Aorta (tissue), 5 donors: ENCODE measurements at places on chromosomes 2 and 18.

- DNase-seq, result peak; percentile 62
Measured at GRCh38 chr2:127094509-127095366, 12.2 kb downstream of the BIN1 start.

DNA sequence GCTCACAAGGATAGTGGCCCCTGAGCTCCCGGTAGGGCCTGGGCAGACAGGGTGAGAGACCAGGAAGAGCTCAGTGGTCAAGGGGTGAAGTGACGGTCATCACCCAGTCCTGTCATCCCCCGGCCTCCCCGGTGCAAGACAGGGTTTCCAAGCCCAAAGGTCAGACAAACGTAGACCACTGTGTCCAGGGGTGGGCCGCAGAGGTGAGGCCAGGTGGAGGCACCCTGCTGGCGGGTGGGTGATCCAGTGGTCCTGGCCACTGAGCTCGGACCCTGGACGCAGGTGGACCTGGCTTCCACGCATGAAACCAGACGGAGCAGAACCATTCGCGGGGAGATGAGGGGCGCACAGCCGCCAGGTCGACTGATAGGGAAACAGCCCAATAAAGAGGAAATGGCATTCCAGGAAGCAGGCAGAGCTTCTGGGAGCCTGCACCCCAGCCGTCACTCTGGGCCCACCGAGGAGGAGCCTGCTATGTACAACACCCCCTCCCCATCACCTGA lies 14.4 kb upstream of the SNED1 start:
- peak; percentile 48 for DNase-seq

DNA sequence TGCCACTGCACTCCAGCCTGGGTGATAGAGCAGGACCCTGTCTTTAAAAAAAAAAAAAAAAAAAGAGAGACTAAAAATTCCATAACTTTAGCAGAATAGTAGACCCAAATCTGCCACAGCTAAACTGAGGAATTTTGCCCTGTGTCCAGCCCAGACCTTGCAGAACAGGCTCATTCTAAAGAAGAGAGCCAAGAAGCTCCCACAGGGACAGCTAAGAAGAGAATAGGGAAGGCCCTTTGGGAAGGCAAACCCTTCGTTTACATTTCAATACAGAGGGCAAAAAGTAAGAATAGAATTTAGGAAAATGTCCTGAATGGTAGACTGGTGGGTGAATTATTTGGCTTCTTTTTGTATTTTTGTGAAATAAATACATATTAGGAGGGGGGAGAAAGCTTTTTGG lies 21.5 kb upstream of the BZW1 start:
- no peak for DNase-seq

DNA sequence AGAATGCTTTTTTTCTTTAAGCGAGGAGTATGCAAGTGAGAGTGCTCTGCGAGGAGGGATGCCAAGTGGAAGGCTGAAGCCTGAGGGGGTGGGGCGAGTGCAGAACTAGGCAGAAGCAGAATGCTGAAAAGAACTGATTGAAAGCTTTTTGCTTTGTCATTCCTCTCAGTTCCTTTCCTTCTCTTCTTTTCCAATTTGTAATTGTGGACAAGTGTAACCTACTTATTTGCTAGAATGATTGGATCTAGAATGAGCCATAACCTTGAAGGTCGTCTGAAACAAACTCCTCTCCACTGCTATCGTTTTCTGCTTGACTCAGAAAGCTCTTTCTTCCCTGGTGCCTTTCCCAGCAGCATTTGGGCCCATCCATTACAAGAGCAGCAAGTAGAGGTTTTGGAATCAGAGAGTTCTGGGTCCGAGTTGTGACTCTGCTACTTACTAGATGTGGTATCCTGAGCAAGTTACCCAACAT lies 115.3 kb downstream of the METTL8 start:
- peak; percentile 59 for DNase-seq

GRCh38 chr18:23631746-23632145 lies 31.0 kb downstream of the ANKRD29 start:
- no peak for DNase-seq

DNA sequence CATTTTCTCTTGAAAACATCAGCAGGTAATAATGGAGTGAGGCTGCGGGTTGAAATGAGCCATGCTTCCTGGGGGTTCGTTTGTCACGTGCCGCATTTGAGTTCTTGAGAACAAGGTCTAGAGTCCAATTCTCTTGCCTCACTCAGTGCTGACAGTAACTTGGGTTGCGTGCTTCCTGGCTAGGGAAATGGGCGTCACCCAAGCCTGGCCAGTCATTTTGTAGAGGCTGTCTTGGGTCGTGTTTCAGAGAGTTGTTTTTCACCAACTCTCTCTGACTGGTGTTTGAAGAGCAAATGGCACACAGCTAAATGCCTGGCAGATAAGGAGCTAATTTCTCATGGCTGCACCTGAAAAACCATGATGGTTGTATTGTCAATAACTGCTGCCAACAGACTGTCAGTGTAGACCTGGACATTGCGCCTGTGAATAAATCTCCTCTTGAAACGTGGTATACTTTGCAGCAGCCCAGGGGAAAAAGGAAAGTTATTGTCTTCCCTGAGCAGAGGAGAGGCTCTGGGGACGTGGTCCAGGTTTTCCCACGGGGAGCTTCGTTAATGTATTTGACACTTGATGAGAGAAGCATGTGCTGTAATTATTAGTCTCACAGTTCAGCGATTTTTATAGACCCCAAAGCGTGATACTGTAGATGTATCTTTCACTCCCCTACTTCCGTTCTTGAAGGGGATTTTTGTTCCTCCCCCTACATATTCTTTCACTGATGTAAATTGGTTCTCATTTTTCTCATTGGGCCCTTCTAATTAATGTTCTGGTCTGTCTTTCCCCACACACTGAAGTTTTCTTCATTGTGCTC lies 196.0 kb downstream of the FHOD3 start:
- DNase-seq, result no peak

- DNase-seq, result no peak
Measured at GRCh38 chr2:22020091-22020742, 896.4 kb downstream of the TDRD15 start.

GRCh38 chr2:13115643-13116042 lies 398.9 kb downstream of the TRIB2 start:
- DNase-seq, result no peak

- no peak for DNase-seq
Measured at GRCh38 chr2:29325544-29325943, 210.3 kb downstream of the CLIP4 start.

DNA sequence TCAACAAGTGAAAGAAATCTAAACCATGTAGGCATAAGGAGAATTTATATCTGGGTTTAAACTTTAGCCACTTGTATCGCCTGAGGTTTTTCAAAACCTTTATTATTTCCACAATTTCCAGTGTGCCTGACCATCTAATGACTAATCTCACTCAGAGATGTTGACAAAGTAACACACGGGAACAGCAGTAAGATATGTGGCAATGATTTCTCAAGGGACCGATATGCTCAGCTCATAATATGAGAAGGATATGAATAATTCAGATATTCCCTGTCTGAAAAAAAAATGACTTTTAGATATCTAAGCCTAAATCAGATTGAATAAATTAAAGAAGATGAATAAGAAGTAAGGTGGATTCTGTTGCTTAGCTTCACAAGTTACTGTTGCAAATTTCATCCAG lies 43.5 kb downstream of the TMEM163 start:
- DNase-seq, result no peak

DNA sequence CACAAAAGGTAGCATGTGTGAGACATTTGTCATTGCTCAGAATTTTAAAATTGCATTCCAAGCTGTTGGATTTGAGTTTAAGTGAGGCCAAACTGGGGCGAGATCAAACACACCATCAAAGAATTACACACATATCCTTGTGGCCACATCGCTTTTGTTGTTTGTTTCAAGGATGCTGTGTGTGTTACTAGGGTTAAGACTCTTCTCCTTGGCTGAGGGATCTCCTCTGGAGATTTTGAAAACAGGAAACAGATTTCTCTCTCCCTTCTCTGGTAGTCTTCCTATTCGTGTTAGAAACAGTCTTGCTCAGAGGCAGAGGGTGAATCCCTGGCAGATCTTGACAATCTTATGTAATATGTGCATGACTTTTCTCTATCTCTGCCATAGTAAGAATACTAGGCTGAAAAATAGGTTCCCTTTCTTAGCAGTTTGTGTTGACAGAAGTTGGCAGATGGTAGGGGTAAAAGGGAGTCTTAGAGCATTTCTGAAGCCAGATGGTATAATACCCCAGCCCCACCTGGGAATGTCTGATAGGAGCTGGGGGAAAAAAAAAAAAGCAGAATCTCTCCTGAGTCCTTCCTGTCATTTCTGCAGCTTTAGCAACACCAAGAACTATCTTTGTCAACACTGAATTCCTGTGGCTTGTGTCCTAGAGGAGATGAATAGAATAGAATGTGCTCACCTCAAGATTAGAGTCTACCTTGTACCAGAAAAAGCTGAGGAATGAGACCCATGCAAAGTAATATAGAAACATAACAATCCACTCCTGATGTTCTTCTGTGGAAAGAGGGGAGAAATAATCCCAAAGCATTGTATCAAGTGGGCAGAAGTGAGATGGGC lies 101.8 kb downstream of the XRCC5 start:
- DNase-seq, result no peak

DNA sequence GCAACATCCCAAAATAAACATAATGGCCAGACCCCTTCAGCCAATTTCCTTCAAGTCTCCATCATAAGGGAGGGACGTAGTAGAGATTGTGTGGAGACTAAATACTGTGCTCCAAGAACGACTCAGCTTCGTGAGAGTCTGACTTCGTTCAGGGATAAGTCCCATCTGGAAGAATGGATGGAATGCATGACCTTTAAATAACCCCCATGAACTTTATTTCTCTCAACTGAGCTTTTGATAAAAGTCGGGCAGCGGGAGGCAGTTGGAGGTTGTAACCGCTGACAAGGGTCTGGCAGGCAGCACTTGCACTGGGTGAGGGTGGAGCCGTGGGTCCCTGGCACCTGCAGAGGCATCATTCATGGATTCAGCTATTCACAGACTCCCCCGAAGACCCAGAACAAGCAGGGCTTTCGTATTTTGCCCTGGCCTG lies 115.9 kb downstream of the ZFP36L2 start:
- DNase-seq, result peak; percentile 75

DNA sequence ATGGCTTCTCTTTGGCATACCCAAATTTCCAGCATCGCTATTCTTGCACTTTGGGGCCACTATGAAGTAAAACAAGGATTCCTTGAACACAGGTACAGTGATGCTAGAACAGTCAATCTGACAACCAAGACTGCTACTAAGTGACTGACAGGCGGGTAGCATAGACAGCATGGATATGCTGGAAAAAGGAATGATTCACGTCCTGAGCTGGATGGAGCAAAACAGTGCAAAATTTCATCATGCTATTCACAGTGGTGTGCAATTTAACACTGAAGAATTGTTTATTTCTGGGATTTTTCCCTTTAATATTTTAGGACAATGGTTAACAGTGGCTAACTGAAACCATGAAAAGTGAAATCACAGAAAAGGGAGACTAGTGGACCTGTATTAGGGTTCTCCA lies 1511.2 kb upstream of the ZEB2 start:
- DNase-seq, result no peak

GRCh38 chr2:176193048-176193447 lies 4.6 kb downstream of the HOXD1 start:
- no peak for DNase-seq

DNA sequence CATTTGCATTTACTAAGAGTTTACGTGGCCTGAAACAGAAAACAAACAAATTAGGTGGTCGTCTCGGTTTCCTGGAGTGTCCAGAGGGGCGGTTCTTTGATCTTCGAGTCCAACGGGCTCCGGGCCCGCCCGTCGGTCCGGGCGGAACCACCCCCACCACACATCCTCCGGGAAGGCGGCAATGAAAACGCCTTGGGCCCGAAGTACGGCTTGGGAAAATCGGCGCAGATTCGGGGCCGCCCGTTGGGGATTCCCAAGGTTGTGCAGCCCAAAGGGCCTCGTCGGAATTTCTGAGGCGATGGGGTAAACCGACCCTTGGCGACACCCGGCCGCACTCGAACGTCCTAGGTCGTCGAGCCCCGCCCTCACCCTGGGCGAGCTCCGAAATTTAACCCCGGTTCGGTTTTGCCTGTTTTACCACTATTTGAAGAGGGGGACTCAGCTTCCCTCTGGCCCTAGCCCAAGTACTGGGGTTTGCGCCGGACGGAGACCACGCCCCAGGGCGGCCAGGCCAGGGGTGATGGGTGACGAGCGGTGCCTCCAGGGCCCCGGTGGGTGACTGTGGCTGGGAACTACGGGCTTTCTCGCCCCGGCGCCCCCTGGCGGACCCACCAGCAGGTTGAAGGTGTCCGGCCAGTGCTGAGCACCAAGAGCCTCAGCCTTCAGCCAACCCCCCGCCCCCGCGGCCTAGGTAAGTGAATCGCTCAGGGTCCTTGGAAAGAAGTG lies 1.9 kb upstream of the CFAP53 start:
- peak; percentile 95 for DNase-seq

DNA sequence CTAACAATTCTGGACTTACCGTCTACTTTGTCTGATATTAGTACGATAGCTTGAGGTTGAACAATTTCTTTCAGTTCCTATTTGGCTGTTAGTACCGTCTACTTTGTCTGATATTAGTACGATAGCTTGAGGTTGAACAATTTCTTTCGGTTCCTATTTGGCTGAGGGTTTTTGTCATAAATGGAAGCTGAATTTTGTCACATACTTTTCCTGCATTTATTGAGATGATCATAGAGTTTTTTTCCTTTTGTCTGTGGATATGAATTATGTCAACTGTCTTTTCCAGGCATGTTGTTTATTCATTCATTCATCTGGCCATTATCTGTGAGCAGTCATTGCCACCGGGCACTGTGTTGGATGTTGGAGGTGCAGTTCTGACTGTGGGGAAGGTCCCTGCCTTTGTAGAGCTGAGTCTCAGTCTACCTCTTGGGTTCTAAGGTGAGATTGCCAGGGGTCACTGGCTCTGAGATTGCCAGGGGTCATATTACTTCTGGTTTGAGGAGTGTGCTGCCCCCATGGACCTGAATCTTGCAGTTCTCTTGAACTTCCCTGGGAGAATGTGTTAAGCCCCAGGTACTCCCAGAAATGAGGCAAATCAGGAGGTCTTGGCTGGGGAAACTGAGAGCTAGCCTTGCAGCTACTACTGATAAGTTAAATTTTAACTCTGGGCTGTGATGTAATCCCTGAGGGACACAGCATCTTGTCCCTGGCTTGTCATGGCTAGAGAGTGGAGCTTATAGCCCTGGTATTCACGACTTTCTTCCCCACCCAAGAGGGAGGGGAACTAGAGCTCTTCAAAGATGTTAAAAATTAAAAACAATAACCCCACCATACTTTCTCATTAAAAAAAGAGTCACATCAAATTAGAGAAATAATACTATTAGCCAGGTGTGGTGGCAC lies 89.1 kb upstream of the MBOAT2 start:
- no peak for DNase-seq

GRCh38 chr2:80378-80777 lies 34.1 kb upstream of the FAM110C start:
- DNase-seq, result no peak
